T-helper 2 cell (primary cell): ENCODE measurements at places on chromosomes 16 and 17.

- DNase-seq: no peak
These were observed 2.8 kb upstream of the PPP1R27 start for GRCh38 chr17:81837641-81838040.

DNA sequence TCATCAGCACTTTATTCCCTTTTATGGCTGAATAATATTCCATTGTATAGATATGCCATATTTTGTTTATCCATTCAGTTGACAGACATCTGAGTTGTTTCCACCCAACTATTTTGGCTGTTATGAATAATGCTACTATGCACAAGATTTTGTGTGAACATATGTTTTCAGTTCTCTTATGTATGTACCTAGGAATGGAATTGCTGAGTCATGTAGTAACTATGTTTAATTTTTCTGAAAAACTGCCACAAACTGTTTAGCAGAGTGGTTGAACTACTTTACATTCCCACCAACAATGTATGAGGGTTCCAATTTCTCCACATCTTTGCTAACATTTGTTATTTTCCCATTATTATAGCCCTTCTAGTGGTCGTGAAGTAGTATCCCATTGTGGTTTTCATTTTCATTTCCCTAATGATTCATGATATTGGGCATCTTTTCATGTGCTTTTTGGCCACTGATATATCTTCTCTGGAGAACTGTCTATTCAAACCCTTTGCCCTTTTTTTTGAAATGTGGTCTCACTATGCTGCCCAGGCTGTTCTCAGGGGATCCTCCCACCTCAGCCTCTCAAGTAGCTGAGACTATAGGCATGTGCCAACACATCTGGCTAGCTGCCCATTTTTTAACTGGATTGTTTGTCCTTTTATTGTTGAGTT, 26.3 kb downstream of the SMURF2 start:
- DNase-seq: no peak

- DNase-seq: peak; percentile 73
These were observed 4.4 kb downstream of the CD19 start for GRCh38 chr16:28935924-28936783.

DNA sequence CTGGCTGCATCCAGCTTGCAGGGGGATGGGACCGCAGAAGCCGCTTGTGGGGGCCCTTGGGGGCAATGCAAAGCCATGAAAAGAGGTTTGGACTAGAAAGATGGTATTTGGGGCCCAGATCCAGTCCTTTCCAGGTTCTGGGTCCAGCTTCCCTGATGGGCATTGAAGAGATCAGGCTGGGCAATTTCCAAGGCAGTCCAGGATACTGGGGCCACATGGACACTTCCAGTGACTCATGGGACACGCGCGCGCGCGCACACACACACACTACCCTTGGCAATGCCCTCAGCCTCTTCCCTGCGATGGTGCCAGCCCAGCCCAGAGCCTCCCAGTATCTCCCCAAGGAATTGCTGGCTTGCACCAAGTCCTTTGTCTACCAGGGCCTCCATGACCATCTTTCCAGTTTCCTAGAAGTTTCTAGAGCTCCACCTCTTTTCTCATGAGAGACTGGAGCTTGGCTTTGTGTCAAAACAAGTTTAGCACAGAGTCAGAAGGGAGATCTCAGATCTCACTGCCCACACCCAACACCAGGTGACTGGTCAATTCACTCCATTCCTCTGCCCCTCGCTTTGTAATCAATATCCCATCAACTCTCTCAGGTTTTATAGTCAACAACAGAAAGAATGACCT, 44.3 kb downstream of the WNT3 start:
- DNase-seq: no peak

GRCh38 chr16:15879255-15879811, 9.1 kb downstream of the CEP20 start:
- DNase-seq: no peak

- DNase-seq: no peak
These were observed 47.1 kb downstream of the CYTH1 start for GRCh38 chr17:78734793-78735641.

DNA sequence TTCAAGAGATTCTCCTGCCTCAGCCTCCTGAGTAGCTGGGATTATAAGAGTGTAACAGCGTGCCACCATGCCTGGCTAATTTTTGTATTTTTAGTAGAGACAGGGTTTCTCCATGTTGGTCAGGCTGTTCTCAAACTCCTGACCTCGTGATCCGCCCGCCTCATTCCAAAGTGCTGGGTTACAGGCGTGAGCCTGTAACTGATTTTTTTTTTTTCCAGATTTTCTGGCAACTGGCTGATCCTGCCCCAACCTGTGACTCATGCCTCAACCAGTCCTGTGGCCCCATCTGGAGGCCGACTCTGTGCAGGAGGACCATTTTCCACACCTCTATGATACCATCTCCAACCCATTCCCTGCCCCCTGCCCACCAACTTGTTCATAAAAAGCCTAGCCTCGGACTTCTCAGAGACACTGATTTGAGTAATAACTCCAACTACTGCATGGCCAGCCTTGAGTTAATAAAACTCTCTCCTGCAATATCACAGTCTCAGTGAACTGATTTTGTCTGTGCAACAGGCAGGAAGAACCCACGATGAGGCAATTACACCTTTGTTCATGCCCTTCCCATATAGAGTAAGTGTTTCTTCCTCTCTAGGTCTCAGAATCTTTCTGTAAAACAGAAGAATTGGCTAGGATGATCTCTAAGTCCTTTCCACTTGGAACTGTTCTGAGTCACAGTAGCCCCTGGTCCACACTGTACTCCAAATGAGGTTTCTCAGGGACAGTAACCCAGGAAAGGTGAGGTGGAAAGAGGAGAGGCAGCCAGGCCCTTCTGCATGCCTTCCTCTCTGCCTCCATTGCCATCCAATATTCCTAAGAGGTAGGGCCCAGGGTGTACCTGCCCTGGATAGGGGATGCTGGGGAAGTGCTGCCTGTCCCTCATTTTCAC, 8.8 kb upstream of the CNOT1 start:
- no peak for DNase-seq

GRCh38 chr16:15829460-15829859, 27.4 kb downstream of the MYH11 start:
- no peak for DNase-seq

GRCh38 chr16:89002851-89003830, 26.1 kb upstream of the CBFA2T3 start:
- DNase-seq: no peak

DNA sequence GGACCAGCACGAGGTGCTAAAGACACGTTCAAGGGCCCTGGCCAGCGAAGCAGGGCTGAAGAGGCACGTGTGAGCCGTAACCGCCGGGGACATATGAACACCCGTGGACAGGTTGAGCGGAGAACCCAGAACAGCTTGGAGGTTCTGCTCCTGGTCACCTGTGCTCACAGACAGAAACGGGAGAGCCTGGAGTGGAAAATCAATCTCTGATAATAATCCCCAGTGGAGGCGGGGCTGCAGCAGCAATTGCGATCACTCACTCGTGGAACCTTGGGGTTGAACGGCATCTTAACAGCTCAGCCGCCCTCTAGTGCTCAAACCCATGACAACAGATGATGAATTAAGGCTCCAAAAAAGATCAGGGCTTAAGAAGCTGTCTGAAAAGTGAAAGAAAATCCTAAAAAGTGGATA, 25.6 kb downstream of the WIPI1 start:
- DNase-seq: peak; percentile 10

DNA sequence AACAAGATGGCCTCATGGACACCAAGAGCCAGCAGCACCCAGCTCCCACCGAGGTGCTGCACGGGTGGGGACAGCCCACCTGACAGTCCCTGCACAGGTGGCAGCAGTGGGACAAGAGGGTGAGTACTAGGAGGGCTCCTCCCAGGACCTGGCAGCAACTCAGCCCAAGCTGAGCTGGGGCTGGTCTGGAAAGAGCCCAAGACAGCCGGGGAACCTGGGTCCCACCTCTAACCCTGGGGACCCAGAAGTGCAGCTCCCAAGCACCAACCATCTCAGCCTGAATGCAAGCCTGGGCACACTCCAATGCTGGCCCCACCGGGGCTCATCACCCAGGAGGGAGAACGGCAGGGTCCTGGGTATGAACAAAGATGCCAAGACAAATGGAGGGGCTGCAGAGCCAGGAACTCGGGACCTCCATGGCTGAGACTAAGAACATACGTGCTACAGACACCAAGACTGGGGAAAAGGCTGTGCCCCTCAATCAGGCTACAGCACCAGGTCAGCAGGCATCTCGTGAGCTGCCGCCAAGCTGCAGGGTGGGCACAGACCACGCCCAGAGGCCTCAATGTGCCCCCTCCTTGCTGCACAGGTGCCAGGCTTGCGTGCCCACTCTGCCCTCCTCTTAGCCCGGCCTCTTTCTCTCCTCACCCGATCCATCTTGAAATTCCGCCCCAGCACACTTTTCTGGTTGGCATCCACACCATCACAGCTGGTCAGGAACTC, 37.5 kb upstream of the GSG1L start:
- no peak for DNase-seq

DNA sequence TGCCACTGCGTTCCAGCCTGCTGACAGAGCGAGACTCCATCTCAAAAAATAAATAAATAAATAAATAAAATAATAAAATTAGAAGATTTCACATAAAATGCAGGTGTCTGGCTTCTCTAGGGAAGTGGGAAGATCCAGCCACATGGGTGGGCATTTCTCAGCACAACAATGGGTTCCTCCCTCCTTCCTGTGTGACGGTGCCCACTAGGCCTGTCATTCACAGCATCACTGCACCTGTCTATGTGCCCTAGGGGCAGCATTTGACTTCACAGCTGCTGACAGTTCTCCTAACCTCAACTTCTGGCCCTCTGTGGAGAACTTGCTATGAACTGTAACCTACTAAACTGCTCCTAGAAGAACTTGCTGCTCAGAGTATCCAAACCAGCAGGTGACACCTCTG, 3.0 kb downstream of the ABHD15 start:
- DNase-seq: no peak

DNA sequence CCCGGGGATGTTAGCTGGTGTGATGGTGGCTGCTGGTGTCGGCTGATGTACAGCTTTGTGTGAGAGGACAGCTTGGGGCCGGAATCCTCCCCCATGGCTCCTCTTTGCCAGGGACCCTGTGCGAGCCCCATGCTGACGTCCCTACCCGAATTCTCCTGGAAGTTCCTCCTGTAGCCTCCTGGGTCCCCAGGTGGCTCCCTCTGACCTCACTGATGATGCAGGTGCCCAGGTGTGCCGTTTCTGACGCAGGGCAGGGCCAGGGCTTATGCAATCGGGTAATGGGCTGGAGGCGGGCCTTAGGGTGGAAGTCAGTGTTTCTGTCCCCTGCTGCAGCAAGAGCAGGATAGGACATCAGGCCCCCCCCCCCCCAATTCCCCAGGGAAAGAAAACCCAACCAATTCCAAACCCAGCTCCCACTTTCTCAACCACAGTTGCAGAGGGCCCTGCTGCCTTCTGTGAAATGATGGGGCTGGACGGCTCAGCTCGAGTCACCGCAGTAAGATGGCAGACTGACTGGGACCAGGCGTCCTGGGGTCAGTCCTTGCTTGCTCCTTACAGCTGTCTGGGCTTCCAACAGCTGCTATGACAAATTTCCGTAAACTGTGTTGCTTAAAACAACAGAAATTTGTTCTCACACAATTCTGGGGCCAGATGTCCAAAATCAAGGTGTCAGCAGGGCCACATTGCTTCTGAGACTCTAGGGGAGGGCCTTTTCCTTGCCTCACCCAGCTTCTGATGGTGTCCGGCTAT, 139.0 kb upstream of the PLCG2 start:
- no peak for DNase-seq

DNA sequence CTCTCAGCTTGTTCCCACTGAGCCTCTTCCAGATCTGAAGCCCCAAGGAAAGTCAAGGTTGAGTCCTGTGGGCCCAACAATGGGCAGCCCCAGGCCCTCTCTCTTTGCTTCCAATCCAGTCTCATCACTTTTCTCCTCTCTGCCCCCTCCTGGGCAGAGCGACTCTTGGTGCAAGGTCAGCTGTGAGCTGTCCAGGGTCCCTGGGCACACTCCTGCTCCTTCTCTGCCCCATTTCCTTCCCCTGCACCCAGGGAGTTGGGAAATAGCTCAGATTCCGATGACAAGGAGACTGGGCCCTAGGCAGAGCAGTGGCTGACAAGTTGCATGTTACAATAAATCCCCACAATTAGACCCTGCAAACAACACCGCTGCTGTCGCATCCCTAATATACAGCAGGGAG, 16.1 kb upstream of the CRHR1 start:
- no peak for DNase-seq

DNA sequence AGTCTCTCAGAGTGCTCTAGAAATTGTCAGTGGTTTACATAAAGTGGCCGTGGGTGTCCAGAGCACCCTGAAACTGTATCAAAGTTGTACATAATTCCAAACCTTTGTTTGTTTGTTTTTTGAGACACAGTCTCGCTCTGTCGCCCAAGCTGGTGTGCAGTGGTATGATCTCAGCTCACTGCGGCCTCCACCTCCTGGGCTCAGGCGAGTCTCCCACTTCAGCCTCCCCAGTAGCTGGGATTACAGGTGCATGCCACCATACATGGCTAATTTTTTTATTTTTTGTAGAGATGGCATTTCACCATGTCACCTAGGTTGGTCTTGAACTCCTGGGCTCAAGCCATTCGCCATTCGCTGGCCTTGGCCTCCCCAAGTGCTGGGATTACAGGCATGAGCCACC, 24.3 kb upstream of the ADGRG1 start:
- DNase-seq: no peak

DNA sequence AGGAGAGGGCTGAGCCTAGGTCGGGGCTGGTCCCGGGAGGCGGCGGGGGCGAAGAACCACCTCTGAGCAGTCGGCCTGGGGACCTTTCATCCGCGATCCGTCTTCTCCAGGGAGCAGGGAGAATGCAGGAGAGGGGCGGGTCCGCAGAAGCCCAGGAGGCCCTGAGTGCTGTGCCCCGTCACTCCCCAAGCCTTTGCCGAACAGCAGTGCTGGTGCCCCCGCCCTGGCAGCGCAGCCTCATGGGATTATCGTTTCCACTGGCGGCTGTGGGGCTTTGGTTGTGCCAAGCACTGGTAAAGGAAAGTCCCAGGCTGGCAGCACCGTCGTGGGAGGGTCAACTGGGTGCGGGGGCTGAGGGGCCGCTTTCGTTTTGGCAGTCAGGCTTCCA, 631 bp downstream of the TBL3 start:
- no peak for DNase-seq

DNA sequence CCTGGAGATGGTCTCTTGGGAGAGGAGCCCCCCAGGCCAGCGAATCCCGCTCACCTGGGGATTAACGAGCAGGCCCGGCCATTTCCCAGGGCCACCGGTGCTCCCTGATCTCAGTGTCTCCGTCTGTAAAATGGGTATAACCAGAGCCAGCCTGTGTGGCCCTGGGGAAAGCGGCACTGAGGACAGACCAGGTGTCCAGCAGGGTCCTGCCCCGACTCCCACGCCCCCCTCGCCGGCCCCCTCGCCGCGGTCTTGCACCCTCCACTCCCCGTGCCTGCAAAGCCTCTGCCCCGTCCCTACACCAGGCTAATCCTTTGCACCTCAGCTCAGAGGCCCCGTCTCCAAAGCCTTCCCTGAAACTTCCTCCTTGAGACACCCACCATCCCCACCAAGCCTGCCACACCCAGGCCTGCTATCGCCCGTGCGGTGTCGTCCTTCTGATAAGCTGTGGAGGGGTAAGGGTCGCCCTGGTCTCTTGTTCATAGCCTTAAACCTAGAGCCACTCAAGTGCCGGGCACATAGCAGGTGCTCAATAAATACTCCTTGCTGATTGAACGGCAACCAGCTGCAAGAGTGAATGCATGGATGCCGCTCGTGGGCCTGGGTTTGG, 259.1 kb downstream of the C16orf95 start:
- DNase-seq: no peak
